ENCODE measurements at places on chromosomes 7 and 10.

GRCh38 chr10:31126593-31126992, 94.9 kb upstream of the ZNF438 start:
- no peak for DNase-seq

DNA sequence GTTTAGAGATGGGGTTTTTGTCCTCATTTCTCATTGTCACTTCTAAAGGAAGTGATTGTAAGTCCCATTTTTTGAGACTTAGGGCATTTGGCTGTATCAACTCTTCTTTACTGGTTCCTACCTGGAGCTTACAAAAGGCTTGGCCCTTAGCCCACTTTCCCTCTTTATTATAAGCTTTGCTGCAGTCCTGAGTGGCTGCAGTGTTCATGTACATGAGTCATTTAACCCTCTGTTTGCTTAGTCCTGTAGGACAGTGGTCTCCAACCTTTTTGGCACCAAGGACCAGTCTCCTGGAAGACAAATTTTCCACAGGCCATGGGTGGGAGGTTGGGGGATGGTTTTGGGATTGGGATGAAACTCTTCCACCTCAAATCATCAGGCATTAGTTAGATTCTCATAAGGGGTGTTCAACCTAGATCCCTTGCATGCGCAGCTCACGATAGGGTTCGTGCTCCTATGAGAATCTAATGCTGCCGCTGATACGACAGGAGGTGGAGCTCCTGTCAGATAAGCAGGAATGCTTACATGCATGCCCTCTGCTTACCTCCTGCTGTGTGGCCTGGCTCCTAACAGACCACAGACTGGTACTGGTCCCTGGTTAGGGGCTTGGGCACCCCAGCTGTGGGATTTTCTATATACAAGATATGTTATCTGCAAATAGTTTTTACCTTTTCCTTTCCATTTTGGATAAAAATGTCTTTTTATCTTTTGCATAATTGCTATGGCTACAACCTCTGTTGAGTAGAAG, 99.7 kb downstream of the CCSER2 start:
- no peak for DNase-seq

DNA sequence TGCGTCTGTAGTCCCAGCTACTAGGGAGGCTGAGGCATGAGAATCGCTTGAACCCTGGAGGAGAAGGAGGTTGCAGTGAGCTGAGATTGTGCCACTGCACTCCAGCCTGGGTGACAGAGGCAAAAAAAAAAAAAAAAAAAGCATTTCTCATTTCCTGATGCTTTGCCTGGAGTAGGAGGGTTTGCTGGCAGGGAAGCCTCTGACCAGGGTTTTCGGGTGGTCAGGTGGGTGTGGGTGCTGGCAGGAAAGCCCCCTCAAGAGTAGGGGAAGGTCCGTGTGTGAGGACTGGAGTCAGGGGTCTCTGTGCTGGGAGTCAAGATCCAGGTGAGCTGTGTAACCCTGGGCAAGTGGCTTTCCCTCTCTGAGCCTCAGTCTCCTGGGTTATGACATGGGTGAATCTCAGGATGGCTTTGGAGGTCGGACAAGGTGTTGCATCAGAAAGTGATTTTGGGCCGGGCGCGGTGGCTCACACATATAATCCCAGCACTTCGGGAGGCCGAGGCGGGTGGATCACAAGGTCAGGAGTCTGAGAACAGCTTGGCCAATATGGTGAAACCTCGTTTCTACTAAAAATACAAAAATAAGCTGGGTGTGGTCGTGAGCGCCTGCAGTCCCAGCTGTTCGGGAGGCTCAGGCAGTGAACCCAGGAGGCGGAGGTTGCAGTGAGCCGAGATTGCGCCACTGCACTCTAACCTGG, 3.2 kb downstream of the AMZ1 start:
- DNase-seq, result no peak

GRCh38 chr7:18700147-18700546, 204.6 kb downstream of the HDAC9 start:
- DNase-seq, result no peak

DNA sequence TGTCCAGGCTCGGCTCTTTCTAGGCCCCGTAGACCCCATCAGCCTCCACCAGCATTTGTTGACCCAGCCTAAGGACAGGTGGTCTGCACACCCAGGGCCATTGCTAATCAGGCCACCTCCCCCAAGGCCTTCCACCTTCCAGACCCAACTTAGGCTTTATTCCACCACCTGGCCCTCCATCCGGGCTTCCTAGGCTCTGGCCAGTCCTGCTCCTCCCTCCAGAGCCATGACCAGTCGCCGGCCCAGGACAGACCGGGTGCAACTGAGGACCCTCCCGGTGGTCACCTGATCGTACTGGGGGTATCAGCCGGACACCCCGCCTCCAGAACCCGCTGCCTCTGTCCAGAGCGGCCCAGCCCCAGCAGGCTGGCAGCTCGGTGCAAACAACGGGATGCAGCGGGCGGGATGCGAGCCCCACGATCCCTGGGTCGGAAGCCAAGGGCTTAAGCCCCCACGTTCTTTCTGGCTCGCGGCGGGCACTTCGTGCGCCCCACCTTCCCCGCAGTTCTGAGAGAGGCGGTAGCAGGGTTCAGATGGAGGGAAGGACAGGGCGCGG, 545 bp downstream of the NACAD start:
- no peak for DNase-seq

DNA sequence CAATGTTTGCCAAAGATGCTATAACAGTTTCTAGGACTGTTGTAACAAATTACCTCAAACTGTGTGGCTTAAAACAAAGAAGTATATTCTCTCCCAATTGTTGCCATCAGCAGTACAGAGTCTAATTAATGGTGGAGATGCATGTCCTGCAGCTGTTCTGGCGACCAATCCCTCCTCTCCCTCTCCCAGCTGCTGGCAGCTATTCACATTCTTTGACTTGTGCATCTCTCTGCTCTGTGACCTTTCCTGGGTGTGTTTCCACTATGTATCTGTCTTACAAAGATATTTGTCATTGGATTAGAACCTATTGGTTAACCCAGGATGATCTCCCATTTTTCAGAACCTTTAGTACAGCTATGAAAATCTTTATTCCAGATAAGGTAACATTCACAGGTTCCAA, 561.7 kb upstream of the POM121L12 start:
- no peak for DNase-seq

DNA sequence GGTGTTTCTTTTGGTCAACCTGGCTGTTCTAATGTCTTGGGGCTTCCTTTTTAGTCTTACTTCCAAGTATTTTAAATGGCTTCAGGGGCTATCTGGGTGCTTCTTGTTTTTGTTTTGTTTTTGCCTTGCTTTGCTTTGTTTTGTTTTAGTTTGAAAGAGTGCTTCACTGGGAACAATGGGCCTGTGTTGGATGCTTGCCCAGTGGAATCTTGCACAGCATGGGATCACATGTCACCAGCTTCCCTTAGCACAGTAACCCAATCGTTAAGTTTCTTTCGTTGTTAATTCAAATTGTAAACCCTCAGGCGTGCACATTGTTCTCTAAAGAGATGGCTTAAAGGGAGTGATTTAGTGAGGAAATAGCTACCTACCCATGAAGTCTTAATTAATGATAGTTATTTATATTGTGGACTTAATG, 8.9 kb downstream of the COL17A1 start:
- peak; percentile 8 for DNase-seq

- peak; percentile 31 for DNase-seq
Observed at GRCh38 chr7:30474893-30475292, 3.7 kb downstream of the NOD1 start.
